ENCODE measurements at places on chromosomes 2 and 18.

DNA sequence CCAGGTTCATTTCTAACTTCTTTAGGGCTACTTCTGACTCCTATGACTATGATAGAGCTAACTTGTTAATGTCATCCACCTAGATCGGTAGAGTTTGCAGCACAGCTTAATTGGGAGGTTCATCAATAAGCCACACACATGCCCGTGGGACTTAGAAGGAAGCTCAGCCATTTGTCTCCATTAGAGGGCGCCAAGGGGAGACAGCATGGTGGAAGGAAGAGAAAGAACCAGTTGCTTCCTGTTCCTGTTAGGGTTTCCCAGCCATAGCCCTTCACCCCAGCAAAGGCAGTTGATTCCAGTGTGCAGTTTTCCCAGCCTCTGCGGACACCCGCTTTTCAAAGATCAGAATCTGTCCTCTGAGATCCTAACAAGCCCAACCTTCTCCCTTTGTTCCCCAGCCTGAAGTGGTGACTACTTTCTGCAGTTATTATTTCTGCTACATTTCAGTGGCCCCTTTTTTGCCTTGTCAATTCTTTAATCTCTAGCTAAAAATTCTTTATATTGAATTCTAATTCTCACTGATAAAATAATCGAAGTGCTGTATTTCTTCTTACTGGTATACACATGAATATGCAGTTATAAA lies 30.3 kb downstream of the MAIP1 start:
- DNase-seq = peak; percentile 38

DNA sequence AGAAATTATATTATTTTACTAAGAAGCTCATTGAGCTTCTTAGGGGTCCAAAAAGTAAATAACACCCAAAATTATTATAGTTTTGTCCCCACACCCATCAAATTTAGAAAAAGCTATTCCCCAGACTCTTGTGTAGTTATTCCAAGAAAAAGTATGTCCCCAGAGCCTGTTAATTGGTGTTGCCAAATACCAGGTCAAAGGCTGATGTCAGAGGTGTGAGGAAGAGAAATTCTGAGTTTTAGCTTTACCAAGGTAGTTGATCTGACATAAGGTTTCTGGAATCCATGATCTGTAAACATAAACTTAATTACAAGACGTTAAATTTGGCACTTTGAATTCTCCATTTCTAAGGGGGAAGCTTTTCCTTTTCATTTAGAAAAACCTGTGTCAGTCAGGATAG lies 29.3 kb upstream of the PSME4 start:
- no peak for DNase-seq

GRCh38 chr18:46155641-46156051 lies 51.5 kb downstream of the HAUS1 start:
- DNase-seq = no peak

DNA sequence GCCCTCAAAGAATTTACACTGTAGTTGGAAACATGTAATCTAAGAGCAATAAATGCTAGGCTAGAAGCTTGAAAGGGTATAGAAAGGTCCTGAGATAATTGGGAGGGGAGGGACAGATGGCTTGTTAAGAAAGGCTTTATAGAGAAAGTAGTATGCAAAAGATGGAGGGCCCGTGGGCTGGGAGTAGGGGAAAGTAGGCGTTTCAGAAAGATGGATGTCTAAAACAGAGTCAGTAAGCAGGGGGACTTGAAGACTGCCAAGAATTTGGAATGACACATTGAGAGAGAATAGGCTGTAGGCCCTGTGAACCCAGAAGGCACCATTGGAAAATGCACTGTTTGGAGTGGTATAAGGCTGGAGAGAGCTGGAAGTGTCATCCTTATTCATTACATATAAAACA lies 822 bp downstream of the PSMG2 start:
- DNase-seq = peak; percentile 56

GRCh38 chr18:13436576-13436975 lies 218.0 kb downstream of the LDLRAD4 start:
- no peak for DNase-seq

GRCh38 chr18:74198453-74198852 lies 50.1 kb downstream of the TIMM21 start:
- DNase-seq = no peak

- no peak for DNase-seq
Observed at GRCh38 chr18:59498506-59499086, 139.5 kb upstream of the LMAN1 start.

- no peak for DNase-seq
Observed at GRCh38 chr2:195663007-195663406, 6.0 kb downstream of the SLC39A10 start.

DNA sequence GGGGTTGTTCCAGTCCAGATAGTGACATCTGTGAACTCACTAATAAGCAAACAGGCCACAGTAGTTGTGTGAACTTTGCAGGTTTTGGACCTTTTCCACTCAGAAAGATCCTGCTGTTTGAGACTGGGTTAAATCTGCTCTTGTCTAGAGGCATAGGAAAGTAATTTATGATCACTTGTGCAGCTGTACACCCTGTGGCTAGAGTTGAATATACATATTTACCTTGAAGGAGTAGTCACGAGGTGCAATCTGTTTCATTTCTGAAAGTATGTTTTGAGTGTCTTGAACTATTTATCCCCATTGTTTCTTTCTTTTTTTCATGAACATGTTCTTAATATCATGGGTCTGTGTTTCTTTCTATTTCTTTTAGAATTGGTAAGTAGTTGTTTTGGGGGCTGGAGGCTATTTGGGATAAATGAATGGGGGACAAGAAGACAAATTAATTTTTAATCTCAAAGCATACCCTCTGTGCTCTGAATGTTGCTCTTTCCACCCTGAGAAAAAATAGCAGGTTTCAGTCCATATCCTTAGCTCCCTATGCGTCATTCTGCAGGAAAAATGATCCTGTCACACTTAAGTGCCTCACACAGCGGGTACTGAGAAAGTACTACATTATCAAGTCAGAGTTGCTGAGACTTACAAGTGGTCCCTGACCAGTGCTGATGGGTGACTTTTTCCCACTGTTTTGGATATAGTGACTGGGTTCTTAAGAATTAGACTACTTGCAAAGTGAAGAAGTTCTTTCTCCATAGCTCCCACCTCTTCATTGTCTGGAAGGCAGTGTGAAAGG lies 28.2 kb downstream of the DCC start:
- no peak for DNase-seq

GRCh38 chr18:9095297-9096006 lies 7.0 kb upstream of the NDUFV2 start:
- DNase-seq = no peak

DNA sequence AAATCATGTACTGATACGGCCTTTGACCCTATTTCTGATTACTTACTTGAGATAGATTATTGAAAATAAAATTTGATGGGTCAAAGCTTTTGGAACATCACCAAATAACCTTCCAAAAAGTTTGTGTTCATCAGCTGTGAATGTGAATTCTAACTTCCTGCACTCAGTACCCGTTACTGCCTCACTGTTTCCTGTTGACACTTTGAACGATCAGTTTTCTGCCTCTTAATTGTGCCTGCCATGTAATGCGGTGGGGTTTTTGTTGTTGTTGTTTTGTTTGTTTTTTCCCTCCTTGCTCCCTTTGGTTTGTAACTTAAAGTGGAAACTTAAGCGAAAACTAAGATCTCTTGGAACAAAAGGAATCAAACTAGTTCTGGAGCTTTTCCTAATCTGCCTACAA lies 18.9 kb downstream of the ATG16L1 start:
- no peak for DNase-seq

- DNase-seq = peak; percentile 59
Observed at GRCh38 chr2:28670856-28671255, 80.8 kb upstream of the PPP1CB start.

DNA sequence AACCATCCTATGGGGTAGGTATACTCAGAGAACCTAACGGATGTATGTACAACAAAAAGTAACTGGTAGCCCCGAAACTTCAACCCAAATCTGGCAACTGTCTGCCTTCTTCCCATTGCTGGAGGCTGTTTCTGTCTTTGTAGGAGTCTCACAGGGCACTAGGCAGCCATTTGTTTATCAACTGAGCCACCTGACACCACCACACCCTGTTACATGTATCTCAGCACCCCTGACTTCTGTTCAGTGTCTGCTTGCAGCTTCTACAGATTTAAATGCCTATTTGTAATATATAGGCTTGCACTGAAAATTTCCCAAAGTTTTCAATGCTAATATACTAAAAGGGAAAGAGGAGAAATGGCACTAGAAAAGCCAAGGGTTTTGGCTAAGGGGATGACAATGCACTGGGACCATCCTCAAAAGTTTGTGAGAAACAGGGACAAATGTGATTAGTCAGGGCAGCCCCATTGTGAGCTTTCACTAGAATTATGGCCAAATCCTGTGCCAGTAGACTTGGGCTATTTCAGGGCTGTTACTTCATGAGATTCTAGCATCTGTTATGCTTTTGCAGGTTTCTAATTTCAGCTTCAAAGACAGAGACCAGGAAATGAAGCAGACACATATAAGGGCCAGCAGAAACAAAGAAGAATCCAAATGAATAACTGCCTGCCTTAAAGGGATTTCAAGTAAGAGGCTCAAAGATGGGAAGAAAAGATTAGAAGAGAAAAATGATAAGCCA lies 103.3 kb downstream of the MYO5B start:
- no peak for DNase-seq

GRCh38 chr2:194253528-194254259 lies 1403.3 kb upstream of the SLC39A10 start:
- no peak for DNase-seq

- DNase-seq = peak; percentile 39
Observed at GRCh38 chr2:44548221-44549098, 186.7 kb downstream of the CAMKMT start.

- no peak for DNase-seq
Observed at GRCh38 chr2:102622646-102623045, 3.3 kb downstream of the SLC9A2 start.

GRCh38 chr2:112032224-112032586 lies 22.9 kb upstream of the TMEM87B start:
- DNase-seq = no peak

DNA sequence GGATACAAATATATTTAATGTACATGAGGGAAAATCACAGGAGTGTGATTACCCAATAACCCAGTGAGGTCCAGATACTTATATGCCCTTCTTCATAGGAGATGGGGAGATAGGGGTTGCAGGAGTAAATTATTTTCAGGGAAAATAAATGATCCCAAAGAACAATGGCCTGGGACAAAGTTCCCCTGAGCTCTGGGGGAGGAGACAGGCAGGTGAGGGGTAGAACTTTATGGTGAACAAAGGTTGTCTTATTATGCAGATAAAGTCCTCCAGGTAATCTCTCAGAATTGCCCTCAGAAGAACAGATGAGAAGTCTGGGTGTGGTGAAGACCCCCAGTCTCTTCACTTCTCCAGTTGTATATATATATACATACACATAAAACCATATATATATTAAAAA lies 22.1 kb upstream of the RMDN2 start:
- DNase-seq = no peak

DNA sequence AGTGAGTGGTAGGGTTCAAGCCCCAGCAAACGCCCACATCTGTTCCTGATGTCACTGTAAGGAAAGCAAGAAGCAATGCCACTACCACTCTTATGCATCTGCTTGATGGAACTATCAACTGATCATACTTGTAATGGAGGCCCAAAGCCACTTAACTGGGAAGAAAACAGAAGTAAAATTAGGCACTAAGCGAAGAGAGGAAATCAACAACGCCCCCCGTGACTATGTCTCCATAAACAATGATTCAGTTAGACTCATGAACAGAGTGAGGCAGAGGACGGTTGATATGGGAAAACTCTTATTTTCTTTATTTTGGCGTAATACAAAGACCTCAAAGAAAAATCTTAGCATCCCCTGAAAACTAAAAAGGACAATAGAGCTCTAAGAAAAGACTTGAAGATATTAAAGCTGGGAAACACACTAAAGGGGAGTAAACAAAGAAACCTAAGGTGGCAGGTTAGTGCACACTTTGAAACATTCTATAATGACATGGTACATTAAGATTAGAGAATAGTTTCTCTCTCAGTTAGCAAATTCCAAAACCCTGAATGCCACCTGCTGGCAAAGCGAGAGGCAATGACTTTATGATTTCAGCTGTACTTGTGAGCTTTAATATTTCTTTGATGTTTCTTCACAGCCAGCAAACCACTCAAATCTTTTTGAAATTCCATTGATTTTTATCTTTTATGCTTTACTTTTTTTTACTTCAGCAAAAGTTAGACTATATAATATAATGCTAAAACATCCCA lies 86.5 kb downstream of the LRP2 start:
- no peak for DNase-seq

- no peak for DNase-seq
Observed at GRCh38 chr2:230715201-230715600, 2.6 kb downstream of the CAB39 start.

DNA sequence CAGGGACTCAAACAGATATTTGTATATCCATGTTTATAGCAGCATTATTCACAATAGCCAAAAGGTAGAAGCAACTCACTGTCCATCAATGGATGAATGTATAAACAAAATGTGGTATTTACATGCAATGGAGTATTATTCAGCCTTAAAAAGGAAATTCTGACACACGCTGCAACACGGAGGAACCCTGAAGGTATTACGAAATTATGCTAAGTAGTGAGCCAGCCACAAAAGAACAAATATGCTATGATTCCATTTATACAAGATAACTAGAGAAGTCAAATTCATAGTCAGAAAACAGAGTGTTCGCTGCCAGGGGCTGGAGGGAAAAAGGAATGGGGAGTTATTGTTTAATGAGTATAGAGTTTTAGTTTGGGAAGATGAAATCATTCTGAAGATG lies 61.0 kb upstream of the CDKL4 start:
- no peak for DNase-seq

DNA sequence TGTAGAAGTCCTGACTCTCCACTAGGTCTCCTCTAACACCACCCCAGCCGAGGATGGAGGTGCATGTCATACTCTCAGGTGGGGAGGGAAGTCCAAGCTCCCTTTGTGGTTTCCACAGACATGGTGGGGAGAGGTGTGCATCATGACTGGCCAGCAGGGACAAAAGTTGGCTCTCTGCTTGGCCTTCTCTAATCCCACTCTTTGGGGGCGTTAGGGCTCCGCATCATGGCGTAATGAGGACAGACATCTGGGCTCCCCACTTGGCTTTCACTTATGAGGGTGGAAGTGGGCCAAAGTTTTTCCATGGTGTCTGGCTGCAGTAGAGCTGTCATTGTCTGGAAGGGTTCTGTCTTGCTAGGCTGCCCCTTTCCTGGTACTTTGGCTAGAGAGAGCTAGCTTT lies 80.7 kb upstream of the DAPL1 start:
- no peak for DNase-seq

Measured in NCI-H146 (cell line).